Cardiac muscle cell (in vitro differentiated cells and primary cell): ENCODE measurements at places on chromosomes 12 and 14.

DNA sequence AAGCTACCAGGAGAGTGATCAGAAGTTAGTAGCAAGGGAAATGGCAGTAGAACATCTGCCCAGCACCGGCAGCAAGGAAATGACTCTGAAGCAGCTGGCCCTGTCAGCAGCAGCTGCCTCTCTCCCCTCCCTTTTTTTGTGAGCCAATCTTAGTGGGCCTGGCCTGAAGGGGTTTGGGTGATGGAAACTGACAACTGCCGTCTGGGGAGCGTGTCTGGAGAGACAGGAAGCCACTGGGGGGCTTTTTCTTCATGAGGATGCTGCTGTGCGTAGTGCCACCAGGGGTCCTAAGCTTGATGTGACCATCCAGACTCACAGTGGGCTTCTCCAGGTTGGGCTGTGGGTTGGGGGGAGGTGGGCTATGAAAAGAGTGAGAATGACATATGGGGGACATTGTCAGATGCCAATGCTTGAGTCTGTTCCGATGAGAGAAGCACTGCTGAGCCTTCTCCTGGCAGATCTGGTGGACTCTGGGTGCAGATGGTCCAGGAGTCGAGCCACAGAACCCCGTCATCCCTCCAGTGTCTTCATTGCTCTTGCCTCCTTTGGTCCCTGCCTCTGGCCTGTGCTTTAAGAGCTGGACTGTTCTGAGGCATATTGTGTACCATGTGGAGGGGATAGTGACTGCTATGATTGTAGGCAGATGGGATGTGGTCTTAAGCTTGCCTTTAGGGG lies 87.6 kb upstream of the HIF1A start:
- DNase-seq = no peak

- no peak for DNase-seq
These were observed 11.9 kb downstream of the ZNF664 start for GRCh38 chr12:123984903-123985302.

DNA sequence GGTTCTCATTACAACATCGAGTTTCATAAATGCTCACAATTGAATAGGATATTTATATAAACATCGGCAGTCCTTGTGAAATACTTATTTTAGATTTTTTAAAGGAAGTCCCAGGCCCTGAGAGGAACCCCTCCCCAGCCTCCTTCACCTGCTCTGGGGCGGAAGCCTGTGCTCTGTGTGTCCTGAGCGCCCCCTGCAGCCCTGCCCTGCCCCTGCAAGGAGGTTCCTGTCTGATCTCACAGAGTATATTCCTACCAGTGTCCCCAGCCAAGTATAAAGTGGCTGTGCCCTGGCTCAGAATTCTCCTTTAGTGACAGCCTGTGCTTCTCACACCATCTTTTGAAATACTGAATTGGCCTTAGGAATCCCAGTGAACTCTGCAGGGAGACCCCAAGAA lies 659.5 kb downstream of the TMEM121 start:
- DNase-seq = no peak

- no peak for DNase-seq
These were observed 398.4 kb downstream of the DAD1 start for GRCh38 chr14:22190411-22191191.

- no peak for DNase-seq
These were observed 5.0 kb downstream of the KRT76 start for GRCh38 chr12:52772188-52772587.

DNA sequence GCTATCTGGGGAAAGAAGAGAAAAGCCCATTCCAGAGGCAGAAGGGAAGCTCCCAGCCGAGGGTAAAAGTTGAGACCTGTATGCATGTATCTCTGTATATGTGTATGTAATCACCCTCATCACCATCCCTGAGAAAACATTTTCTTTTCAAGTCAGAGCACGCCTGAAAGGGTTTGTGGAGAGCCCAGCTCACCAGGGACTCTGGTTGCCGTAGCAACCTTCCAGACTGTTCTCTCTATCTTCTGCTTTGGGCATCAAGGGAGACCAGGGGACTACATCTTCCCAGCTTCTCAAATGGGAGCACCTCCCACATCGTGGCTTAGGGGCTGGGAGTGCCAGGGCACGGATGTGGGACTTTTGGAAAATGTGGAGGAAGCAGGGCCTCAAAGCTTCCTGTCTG lies 93.5 kb downstream of the GALNT8 start:
- no peak for DNase-seq

- DNase-seq = peak; percentile 58
These were observed 28.6 kb downstream of the EML1 start for GRCh38 chr14:99821519-99822508.

GRCh38 chr12:129193263-129193871 lies 340.1 kb downstream of the GLT1D1 start:
- DNase-seq = no peak

DNA sequence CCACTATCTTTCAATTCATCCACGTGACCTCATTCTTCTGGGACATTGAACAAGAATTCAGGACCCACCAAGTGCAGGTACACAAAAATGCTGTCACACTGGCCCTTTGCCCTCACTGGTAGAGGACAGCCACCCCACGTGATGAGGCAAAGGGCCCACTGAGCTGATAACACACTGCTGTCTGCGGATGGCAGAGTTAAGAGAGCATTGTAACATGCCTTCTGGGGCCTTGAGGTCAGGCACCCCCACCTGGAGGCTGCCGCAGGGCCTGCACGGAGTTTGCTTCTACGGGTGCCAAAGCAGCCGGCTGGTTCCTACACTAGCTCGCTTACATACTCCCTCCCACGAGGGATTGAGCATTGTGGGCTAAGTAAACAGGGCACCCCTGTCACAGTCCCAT lies 101.0 kb downstream of the LRIG3 start:
- no peak for DNase-seq

DNA sequence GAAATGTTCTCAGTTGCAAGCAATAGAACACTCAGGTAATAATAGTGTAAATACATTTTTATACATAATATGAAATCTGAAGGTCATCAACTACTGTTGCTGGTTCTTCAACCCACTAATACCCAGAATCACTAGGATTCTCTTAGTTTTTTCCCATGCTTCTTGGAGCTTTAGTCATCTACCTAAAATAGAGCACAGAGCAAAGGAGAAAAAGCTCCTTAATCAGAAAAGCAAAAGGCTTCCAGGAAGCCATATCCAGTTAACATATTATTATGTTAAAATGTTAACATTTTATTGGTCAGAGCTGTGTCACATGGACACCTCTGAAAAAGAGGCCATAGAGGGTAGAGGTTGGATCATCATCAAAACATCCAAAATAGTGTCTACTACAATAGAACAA lies 57.0 kb downstream of the CCER1 start:
- no peak for DNase-seq

DNA sequence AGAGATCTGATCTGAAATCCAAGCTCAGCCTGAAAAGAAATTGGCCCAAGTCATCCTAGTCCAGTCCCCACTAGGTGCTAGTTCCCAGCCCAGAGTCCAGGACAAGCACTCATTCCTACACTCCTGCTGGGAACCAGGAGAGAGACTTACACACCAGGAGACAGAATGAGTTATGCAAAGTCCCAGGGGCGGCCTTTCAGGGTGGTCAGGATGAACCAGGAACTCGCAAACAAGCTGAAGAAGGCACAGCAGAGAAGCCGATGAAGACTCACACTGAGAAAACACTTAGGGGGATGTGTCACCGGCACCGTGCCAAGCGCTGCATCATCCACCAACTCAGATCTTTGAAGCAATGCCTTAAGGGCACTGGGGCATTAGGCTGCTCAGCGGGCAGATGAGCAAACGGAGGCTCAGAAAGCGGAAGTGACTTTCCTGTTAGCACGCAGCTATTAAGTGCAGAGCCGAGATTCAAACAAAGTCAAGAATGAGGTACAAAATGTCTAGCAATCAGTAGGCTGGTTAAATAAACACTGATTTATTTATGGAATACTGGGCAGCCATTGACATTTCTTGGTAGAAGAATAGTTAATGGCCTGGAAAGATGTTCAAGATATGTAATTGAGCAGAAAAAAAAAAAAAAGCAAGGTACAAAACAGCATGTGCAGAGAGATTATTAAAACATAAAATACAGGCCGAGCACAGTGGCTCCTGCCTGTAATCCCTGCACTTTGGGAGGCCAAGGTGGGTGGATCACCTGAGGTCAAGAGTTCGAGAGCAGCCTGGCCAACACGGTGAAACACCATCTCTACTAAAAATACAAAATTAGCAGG lies 78.7 kb downstream of the LRRC74A start:
- no peak for DNase-seq

DNA sequence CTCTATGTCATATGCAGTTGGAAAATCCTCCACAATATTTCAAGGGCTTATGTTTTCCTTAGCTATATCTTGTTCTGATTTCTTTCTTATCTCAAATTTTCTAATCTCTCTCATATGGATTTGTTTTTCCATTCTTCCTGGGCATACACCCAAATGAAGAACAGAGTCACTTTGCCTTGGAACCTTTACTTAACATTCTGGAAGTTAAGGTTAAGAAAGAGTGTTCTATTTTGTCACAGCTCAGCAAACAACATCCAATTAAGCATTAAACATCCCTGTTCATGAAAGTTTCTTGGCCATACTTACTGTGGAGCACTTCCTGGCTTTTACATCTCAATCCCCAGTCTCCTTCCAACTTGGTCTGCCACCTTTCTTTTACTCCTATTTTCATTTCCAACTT lies 5.3 kb downstream of the NAV3 start:
- peak; percentile 65 for DNase-seq
